ENCODE measurements at places on chromosomes 13 and 19.

GRCh38 chr19:2043961-2044708, 6.9 kb downstream of the MKNK2 start:
- no peak for DNase-seq

DNA sequence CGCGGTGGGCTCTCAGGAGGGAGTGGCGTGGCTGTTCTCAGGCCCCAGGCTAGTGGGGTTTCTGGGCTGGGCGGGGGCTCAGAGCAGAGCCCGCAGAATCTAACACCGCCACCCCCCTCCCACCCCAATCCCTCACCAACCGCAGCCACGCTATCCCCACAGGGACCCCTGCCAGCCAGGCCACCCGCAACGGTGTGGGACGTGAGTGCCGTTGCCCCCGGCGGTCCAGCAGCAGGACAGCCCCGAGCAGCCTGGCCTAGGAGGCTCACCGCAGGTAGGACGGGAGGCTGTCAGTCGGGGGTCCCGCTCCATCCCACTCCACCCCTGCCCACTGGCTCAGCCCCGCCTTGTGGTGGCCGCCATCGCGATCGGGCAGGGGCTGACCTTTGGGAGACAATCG, at the start of gene NTN5:
NTN5 (minus strand) TSS at position 24 of the 400 bp plus-strand sequence. CDS start 2,031 bp downstream, outside the sequence.
- DNase-seq: no peak

DNA sequence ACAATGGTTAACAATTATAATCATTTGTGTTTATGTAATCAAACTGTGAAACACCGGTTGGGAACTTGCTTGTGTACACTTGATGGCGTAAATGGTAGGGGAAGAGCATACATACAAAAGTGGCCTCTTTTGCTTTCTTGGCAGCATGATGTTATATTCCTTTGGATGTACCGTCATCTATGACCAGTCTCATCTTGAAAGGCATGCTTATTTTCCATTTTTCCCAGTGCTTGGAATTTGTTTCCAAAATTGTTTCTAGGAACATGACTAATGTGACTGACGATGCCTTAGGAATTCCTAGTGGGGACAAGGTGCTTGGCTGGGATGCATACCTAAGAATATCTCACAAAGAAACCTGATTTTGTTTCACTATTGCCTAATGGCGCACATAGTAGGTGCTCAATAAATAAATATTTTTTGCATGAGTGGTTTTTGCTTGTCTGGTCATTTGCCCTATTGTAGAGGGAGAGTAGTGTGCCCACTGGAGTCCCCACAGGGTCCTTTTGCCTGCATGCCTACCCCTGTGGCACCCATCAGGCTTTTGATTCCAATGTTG, 45.5 kb downstream of the SAE1 start:
- no peak for DNase-seq

DNA sequence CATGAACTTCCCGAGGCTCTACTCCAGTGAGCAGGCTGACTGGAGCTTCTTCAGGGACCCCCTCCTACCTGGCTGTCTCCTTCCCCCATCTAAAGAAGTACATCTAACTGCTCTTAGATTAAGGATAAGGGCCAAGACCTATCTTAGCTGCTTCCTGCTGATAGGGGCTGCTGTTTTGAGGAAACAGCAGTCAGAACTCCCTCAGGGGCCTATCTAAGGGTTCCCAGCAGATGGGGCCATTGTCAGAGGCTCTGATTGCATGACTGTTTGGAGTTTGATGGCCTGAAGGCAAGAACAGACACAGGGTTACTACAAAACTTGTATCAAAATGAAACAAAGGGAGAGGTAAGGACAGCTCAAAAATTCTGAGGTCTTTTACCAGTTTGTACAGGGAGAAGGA, 2636.9 kb upstream of the PCDH20 start:
- no peak for DNase-seq

DNA sequence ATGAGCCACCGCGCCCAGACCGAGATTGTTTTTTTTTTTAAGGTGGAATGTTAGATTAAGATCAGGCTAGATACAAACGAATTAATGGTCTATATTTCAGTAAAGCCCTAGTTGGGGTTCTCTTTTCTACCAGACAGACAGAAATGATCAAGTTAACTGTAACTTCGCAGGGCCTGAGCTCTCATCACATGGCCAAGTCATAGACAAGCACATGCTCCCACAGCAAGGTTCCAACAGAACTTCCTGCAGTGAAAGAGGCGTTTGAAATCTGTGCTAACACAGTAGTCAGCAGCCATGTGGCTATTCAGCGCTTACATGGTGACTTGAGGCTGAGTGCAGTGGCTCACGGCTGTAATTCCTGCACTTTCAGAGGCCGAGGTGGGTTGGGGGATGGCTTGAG, 34.7 kb upstream of the SEMA6B start:
- no peak for DNase-seq

DNA sequence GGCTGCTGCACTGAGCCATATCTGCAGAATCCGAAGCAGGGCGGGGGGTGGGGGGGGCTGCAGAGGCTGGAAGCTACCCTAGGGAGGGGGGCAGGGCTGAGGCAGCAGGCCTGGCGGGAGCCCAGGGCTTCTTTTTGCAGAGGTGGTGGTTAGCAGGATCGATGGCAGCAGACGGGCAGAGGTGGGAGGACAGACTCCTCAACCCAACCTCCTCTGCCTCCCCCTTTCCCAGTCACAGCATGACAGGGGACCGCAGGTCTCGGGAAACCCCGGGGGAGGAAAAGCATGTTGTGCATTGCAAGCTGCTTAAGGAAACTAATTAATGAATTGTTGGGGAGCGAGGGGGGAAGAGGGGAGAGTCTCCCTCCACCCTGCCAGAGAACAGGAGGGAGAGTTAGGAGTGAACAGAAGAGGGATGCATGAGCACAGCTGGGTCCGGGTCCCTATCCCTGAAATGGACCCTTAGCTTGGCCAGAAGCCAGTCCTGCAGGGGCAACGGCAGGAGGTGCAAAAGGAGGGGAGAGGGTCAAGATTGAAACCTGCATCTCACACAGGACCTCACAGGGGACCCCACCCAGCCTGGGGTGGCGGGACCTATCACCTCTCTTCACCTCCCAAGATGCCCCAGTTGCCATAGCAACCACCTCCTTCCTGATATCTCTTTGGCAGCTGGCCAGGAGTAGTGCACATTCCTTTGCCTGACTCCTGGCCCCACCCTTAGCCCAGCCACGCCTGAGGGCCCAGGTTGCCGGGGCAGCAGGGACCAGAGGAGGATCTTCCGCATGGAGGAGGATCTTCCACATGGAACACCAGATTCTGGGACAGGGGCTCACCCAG, 1.8 kb downstream of the FXYD7 start:
- DNase-seq: peak; percentile 71

DNA sequence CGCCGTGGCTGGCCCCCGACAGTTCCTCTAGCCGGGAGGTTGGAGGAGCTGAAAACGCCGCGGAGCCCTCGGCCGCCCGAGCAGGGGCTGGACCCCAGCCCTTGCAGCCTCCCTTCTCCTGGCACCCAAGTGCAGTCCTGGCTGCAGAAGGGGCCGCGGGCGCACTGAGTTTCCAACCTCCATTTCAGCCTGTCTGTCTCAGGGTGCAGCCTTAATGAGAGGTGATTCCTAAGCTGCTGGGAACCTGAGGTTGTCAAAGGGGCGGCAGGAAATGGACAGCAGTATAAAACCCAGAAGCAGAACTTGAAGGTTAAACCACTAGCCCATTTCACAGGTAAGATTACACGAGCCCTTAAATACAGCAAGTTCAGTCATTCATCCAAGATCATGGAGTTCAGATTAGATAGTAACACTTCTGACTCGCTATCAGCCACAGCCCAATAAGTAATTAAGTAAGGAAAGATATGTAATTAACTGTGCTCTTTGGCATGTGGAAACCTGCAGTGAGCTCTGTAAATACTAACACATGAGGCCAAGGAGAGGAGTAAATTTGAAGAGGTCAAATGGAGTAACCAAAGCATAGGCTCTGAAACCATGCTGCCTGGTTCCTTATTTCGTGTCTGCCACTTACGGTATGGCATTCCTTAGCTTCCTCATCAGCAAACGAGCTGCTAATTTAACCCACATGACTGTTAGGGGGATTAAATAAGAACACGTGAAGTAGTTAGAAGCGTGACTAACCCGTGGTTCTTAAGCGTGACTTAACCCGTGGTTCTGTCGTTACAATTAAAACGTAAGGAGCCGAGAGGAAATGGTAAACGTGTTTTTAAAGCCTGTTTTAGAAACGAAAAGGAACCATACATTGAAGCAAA, 686 bp downstream of the SETDB2 start:
- DNase-seq: peak; percentile 56

- DNase-seq: peak; percentile 65
These were observed 53.2 kb downstream of the GPR12 start for GRCh38 chr13:26707122-26708006.

DNA sequence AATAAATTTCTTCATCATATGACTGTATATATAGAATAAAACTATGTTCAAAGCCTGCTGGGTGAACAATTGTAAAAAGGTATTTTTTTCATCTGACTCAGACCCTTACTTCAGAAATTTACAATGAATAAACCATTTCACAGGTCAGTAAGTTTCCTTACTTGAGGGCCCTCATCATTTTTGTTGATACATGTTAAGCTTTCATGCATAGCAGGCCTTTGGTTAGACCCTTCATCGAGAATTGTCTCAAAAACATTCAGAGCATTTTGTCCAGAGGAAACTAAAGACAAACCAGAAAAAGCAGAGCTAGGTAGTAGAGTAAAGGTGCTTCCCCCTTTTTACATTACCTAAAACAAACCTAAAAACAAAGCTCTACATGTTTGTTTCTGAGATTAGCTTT, 46.2 kb downstream of the FNDC3A start:
- DNase-seq: no peak

GRCh38 chr19:3910105-3910504, 22.8 kb upstream of the NMRK2 start:
- no peak for DNase-seq

GRCh38 chr13:75226733-75227435, 255.1 kb downstream of the TBC1D4 start:
- no peak for DNase-seq

DNA sequence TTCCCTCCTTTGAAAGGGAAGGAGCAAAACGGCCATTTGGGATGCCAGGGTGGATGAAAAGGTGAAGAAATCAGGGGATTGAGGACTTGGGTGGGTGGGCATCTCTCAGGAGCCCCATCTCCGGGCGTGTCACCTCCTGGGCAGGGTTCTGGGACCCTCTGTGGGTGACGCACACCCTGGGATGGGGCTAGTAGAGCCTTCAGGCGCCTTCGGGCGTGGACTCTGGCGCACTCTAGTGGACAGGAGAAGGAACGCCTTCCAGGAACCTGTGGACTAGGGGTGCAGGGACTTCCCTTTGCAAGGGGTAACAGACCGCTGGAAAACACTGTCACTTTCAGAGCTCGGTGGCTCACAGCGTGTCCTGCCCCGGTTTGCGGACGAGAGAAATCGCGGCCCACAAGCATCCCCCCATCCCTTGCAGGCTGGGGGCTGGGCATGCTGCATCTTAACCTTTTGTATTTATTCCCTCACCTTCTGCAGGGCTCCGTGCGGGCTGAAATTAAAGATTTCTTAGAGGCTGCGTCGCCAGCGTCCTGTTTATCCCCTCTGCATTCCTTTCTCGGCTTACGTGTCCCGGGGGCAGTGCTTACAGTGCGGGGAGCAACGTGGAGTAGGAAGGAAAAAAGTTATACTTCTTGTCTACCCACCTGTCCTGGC, 15.2 kb upstream of the S1PR4 start:
- peak; percentile 76 for DNase-seq

DNA sequence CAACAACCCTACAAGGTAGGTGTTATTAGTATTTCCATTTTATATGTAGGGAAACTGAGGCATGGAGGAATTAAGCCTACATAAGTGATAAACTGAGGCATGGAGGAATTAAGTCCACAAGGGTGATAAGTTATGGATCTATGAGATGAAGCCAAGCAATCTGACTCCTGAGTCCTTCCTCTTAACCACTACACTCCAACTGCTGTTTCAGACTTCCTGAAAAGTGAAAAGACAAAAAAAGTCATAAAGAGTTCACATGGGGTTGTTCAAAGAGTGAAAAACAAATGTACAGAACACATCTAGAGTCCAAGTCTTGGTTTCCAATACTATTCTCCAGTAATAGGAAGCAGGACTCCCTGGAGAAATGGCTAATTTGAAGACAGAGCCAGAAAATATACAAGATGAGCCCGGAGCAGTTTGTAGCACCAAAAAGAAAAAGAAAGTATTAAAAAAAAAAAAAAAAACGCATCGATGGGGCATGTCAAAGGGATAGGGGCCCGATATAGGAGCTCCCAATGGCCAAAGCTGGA, 12.1 kb downstream of the CRYL1 start:
- no peak for DNase-seq

- no peak for DNase-seq
These were observed 13.2 kb upstream of the ADGRE5 start for GRCh38 chr19:14368011-14368513.

- DNase-seq: peak; percentile 47
These were observed 7.3 kb downstream of the SIGLEC9 start for GRCh38 chr19:51131780-51132680.

- no peak for DNase-seq
These were observed 3.6 kb upstream of the CEACAM3 start for GRCh38 chr19:41792513-41793413.

GRCh38 chr13:98445340-98446233, 131.3 kb downstream of the STK24 start:
- peak; percentile 36 for DNase-seq

- DNase-seq: peak; percentile 5
These were observed 1.1 kb upstream of the ZNF763 start for GRCh38 chr19:11963566-11964355.

GRCh38 chr13:76245920-76246319, 609.8 kb downstream of the LMO7 start:
- peak; percentile 19 for DNase-seq

DNA sequence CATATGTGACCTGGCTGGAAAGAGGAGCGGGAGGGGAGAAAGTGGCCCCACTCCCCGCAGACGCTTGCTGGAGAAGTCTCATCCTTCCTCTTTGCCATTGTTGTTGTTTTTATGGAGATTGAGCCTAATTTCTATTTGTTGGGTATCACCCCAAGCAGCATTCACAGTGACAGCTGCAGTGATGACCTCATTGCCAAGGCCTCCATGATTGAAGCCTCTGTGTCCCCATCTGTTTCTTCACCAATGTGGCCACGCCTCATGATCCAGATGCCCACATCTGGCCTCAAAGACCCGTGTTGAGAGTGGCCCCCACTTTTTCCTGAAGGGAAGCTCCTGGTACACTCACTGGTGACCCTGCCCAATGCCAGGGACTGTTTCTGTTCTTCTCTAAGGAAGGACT, 154.2 kb downstream of the SLC7A1 start:
- DNase-seq: no peak

DNA sequence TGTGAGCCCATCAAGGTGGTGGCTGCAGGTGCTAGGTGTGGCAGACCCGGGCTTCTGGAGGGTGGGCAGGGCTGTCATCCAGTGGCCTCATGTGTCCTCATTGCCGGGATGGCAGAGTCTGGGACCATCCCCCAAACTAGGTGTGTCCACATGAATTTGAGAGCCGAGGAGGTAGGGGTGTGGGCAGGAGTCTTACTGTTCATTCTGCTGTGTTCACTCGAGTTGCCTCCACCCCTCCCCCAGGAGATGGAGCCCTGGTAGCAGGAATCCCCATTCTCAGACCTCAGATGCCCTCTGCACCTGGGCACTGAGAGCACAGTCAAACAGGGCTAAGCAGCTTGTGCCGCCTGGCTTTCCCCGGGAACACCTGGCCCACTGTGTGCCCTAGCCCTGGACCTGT, 22.4 kb downstream of the NAXD start:
- DNase-seq: no peak

Data from NCI-H2171 treated with DMSO at 0.1 percent for 48 hours (cell line).